ENCODE measurements at places on chromosomes 3 and 15. TPM values are rescaled to one million over a fixed set of nuclear protein-coding genes. Genes with fewer than 3 reads are reported as not detected.

TM6SF1 gene
- total RNA-seq = 5.7 TPM

- DNase-seq = no peak
Measured at GRCh38 chr3:102471001-102471400, 36.2 kb downstream of the ZPLD1 start.

GRCh38 chr3:116897382-116897781 lies 187.8 kb downstream of the TUSC7 start:
- no peak for DNase-seq

GRCh38 chr15:56893364-56893678 lies 25.1 kb upstream of the TCF12 start:
- no peak for DNase-seq

GRCh38 chr3:152205097-152205593 lies 63.6 kb upstream of the MBNL1 start:
- no peak for DNase-seq

DNA sequence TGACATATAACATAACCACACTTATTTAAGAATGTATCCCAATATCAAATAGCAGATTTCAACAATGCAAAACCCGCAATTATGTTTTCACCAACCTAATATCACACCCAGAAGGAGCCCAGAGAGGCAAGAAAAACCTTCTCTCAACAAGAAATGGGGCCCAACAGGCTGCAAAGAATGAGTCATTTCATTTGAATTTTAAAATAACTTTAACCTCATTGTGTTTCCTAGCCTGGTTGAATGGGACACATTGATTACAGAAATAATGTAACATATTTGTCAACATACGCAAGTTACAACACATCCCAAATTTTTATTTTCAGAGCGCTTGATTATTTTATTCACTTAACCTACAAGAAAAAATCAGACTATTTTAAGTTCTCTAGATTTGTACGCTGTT lies 365.1 kb upstream of the SLCO3A1 start:
- DNase-seq = no peak

DNA sequence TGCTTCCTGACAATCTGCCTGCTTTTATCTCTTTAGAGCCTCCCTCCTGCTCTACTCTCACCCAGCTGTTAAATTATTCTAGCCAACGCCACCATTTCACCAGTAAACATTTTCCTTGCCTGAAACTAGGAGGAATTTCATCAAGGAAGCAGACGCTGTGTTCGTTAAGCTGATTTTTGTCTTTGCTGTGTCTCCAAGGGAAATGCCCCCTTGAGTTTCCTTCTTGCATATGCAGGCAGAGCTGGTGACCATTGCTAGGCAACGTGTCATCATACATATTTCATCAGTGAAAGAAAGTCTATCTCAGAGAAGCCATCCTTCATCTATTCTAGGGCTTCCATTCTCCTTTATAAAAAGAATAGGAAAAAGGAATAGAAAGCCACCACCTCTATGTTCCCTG lies 87.0 kb upstream of the ST8SIA2 start:
- no peak for DNase-seq

GRCh38 chr15:69815793-69816192 lies 281.9 kb downstream of the TLE3 start:
- no peak for DNase-seq

GRCh38 chr3:121654493-121655385 lies 6.0 kb downstream of the HCLS1 start:
- DNase-seq = no peak
